ENCODE measurements at places on chromosomes 12 and 14.

- DNase-seq: no peak
Observed at GRCh38 chr12:112977641-112978040, 678 bp upstream of the OAS2 start.

DNA sequence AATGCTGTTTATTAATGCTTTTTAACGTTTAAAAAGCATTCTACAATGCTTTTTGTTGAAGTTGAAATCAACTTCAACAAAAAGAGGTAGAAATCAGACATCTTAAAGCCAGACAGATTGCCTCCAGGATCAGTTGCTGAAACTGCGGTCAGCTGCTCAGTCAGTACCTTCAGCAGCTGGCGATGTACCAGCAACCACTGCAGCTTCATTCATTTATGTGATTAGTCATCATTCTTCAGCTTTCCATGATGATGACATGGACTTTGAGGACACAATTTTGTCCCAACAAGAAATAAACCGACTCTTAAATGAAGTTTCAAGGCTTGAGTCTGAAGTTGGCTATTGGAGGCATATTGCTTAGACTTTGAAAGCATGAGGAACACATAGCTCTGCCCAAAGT is 31.5 kb upstream of the NUAK1 start:
- no peak for DNase-seq

DNA sequence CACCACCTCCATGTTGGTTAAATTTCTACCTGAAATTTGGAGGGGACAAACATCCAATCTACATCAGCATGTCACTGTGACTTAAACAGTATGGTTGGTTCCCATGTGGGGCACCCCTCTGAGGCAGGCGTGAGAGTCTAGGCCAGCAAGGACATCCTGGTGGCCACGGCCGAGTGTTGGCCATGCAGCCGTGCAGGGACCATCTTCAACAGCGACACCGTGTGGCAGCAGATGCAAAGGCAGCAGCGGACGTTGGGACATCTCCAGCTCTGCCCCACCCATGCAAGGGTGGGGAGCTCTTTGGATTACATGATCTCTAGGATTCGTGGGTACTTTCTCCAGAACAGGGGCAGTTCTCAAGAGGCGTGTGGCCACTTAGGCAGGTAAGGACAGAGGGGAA is 49.8 kb downstream of the NOC4L start:
- no peak for DNase-seq

DNA sequence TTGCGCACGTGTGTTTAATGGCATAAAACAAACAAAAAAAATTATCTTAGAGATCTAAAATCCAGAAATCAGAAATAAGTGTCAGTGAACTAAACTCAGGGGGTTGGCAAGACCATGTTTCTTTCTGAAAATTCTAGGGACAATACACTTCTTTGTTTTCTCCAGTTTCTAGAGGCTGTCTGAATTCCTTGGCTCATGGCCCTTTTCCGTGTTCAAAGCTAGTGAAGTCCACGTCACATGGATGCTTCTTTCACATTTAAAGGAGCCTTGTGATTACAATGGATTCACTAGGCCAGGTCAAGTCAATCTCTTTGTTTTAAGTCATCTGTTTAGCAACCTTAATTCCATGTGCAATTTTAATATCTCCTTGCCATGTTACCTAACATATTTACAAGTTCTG is 22.4 kb downstream of the SLCO1B3 start:
- DNase-seq: no peak

- DNase-seq: no peak
Observed at GRCh38 chr14:68728342-68729106, 64.3 kb downstream of the ZFP36L1 start.

DNA sequence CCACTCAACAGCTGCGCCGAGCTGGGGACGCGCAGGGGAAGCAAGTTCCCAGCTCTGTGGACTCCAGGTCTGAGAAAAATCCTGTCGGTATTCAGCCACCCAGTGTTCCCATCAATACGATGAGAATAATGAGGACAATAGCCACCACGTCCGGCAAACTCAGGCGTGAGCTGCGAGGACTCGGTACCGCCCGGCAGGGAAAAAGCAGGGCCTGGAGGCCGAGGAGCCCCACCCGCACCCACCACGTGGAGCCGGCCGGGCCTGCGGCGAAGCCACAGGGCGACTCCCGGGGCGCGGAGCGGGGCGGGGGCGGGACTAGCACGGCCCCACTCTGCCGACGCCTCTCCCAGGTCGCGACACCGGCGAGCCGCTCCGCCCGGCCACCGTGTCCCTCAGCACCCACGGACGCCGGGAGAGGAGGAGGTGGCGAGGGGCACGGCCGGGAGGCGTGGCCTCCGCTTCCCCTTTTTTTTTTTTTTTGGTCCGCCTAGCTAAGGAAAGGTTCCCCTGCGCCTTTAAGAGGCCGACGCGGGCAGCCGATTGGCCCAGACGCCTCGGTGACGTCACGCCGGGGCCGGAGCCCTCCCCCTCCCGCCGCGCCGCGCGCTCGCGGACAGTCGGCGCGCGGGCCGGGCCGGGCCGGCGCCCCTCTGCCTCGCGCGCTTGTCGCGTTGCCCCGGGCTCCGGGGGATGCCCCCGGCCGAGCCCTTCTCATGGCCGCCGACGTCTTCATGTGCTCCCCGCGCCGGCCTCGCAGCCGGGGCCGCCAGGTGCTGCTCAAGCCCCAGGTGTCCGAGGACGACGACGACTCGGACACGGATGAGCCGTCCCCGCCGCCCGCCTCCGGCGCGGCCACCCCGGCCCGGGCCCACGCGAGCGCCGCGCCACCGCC is at the start of gene MLXIP:
MLXIP (plus strand) TSS at position 616 of the 892 bp plus-strand sequence; CDS start at position 714, 98 bp downstream.
- DNase-seq: peak; percentile 95

- DNase-seq: no peak
Observed at GRCh38 chr12:67645601-67646000, 2.9 kb upstream of the DYRK2 start.

- DNase-seq: no peak
Observed at GRCh38 chr12:49049566-49050224, 10.9 kb downstream of the KMT2D start.

GRCh38 chr12:109009766-109010165 is 11.1 kb downstream of the SVOP start:
- DNase-seq: no peak

DNA sequence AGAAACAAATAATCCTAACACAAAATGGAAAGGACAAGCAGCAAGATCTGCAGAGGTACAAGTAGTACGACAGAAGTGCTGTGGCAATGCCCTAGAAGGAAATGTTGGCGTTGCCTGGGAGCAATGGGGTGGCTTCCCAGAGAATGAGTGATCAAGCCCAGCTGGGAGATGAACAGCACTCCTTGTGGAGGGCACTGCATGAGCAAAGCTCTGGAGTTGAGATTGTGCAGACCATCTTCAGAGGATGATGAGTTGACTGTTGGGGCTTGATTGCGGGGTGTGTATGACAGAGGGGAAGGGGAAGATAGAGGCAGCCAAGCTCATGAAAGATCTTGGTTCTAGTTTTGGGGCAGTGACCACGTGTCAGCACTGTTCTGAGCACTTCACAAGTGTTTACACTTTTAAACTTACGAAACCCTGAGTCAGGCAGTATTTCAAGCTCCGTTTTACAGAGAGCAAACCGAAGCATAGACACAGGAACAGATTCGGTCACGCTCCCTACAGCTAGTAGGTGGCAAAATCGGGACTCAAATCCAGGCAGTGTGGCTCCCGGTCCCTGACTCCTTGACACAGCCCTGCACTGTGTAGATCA is 127.2 kb upstream of the LHX5 start:
- no peak for DNase-seq

DNA sequence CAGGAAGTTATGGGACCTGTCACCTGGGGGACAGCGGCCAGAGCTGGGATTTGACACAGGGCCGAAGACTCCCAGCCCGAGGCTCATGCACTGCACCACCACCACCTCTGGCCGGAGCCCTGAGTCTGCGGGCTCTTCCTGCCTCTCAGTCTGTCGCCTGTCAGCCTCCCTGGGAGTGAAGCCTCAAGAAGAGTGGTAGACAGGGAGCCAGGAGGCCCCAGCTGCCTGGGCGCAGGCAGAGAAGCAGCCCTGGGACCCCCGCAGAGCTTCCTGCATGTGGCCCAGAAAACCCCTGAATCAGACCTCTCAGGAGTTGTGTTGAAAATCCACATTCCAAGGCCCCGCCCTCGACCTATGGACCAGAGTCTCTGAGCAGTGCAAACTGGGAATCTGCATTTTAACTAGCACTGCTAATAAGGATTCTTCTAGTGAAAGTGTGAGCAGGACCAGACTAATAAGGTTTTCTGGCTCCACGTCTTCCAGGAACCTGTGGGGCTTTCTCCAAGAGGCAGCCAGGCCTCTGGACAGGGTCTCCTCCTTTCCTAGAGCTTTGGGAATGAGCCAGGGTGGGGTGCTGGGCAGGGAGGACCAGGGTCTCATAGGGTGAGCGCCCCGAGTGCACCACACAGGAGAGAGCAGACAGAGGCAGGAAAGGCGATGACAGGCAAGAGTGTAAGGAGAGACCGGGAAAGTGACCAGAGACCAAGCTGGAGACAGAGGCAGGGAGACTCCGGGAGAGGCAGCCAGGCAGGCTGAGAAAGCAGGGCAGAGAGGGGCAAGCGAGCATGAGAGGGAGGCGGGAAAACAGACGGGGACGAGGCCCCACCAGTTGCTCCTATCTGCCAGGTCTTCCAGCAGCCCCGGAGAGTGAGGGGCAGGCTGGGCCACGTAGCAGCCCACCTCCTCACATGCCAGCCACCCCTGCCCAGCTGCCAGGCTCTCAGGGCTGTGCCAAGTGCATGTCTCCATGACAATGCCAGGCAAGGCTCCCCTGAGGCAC is 112.4 kb downstream of the BCL11B start:
- peak; percentile 45 for DNase-seq
